ENCODE measurements at places on chromosomes 6 and 20. TPM values are rescaled to one million over a fixed set of nuclear protein-coding genes. Genes with fewer than 3 reads are reported as not detected.

DNA sequence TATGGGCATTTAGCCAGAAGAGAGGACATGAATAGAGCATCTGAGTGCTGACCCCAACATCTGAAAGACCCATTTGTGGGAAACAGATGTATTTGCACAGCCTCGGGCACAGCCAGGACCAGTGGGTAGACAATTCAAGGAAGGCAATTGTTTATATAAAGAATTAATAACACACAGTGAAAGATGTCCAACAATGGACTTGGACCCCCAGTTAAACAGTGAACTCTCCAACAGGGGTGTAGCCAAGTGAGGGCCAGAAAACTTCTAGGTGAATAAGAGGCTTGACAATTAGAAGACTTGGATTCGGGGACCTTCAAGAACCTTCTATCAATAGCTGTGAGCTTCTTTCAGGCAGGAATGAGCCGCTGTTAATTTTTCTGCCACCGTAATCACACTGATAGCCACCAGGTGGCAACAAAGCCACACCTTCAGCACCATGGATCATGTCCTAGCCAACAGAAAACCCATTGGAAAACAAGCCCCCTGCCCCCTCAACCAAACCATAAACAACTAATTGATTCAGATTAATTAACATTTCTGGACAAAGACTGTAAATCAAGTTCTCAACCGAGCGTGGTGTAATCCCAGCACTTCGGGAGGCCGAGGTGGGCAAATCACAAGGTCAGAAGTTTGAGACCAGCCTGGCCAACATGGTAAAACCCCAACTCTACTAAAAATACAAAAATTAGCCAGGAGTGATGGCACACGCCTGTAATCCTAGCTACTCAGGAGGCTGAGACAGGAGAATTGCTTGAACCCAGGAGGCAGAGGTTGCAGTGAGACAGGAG, 8.8 kb upstream of the SRSF6 start:
- DNase-seq, result peak; percentile 78

- DNase-seq, result no peak
These were observed 61.7 kb downstream of the E2F3 start for GRCh38 chr6:20463396-20463795.

DNA sequence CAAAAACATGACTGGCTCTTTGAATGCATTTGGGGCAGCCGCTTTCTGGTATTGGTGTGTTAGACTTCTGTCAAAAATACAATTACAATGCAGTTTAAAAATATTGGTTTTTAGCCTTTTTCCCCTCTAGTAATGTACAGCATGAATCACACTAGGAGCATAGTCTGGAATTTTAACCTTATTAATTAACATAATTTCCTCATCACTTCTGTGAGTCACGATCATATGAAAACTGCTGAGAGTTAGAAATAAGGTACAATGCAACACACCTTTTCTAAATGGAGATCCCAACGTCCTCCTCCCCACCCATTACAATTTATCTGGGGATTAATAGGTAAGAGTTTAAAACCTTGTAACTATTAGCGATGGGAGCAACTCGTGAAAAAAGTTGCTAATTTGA, 297.1 kb upstream of the RIMS1 start:
- DNase-seq, result no peak

DNA sequence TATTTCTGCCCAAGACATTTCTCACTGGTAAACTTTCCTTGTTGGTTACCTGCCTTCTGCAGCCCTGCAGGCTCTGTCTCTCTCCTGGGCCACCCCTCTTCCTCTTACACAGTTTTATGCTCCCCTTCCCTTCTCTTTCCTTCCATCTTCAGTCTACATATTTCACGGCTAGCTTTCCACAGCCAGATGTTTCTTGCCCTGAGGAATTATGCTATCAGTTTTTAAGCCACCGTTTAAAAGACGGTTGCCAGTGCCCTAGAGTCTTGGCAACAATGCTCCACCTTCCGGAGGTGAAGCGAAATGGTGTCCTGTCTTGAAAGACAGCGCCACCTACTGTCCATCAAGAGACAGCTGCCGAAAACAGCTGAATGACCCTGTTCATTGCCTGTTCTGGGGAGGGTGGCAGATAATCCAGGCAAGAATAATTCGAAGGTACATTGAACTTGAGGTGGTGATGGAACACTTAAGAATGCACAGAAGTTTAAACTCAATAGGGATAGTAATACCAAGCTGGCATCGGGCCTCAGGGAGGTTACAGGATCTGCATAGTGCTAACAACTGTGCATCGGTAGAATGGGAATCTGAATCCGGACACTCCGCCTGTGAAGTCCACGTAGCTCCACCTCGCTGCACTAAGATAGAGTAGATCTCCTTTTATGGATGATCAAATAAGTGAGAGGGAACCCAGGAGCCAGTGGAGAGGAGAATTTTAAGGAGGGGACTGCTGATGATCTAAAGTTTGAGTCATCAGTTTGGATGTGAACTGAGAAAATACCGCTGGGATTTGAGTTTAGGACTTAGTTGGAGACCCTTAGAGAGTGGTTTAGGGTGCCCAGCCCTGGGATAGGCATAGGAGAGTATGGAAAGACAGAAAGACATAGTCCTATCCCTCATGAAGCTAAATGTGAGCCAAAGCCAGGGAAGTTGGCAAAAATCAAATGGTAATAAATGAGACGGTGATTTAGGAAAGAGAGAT, 4.8 kb upstream of the TRIM40 start:
- DNase-seq, result peak; percentile 86

SPDEF gene
- total RNA-seq, result not detected

- no peak for DNase-seq
These were observed 177.0 kb downstream of the ARID1B start for GRCh38 chr6:156954191-156954590.

ASIP gene
- not detected for total RNA-seq

DNA sequence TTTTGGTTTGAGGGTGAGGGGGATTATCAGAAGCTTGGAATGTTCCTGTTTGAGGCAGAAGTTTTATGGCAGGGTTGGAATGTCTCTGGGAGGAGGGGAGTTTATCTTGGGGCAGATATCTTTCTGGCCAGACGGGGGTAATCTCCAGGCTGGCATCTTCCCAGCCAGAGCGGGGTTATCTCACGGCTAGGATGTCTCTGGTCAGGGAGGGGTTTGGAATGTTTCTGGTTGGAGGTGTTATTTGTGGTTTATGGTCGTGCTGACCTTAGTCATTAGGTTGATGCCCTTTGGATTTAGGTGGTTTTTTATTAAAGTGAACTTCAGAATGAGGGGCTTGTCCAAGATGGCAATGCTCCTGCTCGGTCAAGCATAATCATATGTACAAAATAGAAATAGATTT, 14.8 kb downstream of the PGK2 start:
- no peak for DNase-seq

LY86 gene
- total RNA-seq, result not detected

MAFB gene
- total RNA-seq, result 3.0 TPM

NDUFAF4 gene
- total RNA-seq, result 3.7 TPM

- DNase-seq, result no peak
These were observed 487.0 kb upstream of the PTCHD4 start for GRCh38 chr6:48597951-48598350.

DNA sequence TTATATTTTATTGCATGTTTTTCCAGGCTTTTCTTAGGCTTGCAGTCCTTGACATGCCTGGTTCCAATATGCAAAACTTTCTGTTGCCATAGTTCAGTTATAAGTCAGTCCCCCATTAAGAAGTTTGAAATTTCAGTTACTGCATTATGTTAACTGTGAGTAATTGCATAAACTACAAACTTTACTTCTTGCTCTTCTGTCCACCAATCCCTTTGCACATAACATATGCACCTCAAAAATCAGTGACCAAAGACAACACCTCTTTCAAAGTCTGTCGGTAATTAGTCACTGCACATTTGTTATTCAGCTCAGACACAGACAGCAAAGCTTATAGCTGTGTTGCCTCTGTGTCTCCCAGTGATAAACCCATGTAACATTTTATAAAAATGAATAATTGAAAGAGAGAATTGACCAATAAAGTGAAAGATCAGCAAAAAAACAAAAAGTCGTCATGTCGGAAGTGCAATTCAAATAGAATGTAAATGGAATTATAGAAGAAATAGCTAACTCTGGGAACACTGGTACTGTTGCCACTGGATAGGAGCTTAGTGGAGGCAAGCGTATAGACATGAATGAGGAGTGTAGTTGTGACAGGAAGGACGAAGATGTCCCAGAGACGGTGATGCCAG, 50.3 kb upstream of the BTBD3 start:
- no peak for DNase-seq

GRCh38 chr6:7786214-7786661, 60.3 kb downstream of the BMP6 start:
- DNase-seq, result no peak

NRSN1 gene
- total RNA-seq, result not detected

DNA sequence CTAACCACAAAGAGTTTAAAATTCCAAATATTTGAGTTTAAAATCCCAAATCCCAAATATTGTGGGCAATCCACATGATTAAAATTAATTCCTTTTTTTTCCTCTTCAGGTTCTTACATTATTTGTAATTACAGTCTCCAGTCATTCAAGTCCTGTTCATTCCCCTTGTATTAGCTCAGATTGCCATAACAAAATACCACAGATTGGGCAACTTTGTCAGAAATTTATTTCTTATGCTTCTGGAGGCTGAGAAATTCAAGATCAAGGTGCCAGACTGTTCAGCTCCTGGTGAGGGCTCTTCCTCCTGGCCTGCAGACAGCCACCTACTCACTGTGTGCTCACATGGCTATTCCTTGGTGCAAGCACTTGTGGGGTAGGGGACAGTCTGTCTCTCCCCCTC, 105.5 kb downstream of the ARMC2 start:
- DNase-seq, result no peak

- no peak for DNase-seq
These were observed 40.6 kb downstream of the LBP start for GRCh38 chr20:38386851-38387250.

GRCh38 chr6:1767481-1768246, 157.9 kb downstream of the FOXC1 start:
- peak; percentile 45 for DNase-seq

DNA sequence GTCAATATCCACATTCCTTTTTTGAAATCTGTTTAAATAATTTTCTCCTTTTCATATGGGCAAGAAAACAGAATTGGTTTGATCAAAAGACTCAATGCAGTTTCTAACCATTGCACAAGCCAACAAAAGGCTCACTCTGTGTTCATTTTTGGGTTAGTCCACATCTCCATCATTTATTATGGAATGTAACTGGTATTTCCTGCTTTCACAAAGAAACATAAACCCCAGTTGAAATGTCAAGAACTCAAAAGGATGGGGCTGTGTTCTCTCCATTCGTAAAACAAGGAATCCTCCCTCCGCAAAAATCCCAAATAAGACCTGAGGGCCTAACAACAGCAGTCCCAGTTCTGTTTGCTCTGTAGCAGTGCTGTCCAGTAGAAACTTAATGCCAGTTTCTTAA, 420.9 kb downstream of the GJA1 start:
- DNase-seq, result no peak

Data from lung microvascular endothelial cell (primary cell).